ENCODE measurements at places on chromosomes 2 and 18.

- DNase-seq: no peak
- no peak overlapping the region for H3K4me3 ChIP-seq
- H3K27me3 ChIP-seq: no peaks in the 10 kb centered on the region
- H3K4me1 ChIP-seq: no peaks in the 10 kb centered on the region
Measured at GRCh38 chr2:142724713-142725349, 152.6 kb upstream of the KYNU start.

DNA sequence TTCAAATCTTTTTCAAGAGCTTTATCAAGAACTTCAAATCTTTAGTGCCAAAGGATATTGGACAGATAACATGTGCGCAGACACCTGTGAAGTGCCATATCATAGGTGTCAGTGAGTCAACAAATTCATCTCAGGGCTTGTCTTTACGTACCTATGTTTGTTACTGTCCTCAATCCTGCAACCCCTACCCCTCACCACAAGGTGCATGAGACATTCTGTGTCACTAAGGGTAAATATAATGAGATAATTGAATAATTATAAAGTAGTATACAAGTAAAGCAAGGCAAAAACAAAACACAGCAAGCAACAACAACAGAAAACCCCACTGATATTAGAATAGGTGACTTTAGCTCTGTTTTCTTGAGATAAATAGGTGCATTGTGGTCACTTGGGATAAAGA lies 1495.8 kb upstream of the TMEFF2 start:
- DNase-seq: no peak
- no peaks in the 10 kb centered on the region for H3K36me3 ChIP-seq
- H3K27ac ChIP-seq: no peak overlapping the region
- no peaks in the 10 kb centered on the region for H3K4me1 ChIP-seq
- no peak overlapping the region for H3K4me3 ChIP-seq
- no peaks in the 10 kb centered on the region for H3K27me3 ChIP-seq

DNA sequence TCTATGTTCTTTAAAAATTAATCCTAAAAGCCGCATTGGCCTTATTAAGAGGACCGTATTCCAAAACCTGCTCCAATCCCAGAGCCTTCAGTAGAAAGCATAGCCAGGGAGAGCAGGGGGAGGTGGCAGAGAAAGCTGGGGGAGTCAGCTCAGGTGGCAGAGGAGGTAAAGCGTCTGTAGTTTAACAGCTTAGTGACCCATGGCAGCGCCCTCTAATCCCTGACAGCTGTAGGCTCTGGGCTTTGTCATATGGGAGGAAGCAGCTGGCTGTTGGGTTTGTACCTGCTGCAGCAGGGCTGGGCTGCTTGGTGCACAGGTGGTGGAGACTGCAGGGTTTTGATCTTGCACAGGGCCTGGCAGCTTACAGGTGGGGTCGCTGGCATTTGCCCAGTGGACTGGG lies 50.6 kb downstream of the THNSL2 start:
- no peak overlapping the region for H3K4me3 ChIP-seq
- H3K27ac ChIP-seq: no peak overlapping the region
- H3K27me3 ChIP-seq: no peaks in the 10 kb centered on the region
- no peaks in the 10 kb centered on the region for H3K4me1 ChIP-seq
- DNase-seq: no peak
- no peaks in the 10 kb centered on the region for H3K36me3 ChIP-seq

- H3K27ac ChIP-seq: no peak overlapping the region
- H3K27me3 ChIP-seq: no peaks in the 10 kb centered on the region
- no peak overlapping the region for H3K4me3 ChIP-seq
- no peak for DNase-seq
- no peaks in the 10 kb centered on the region for H3K36me3 ChIP-seq
Measured at GRCh38 chr2:106516436-106516835, 29.3 kb downstream of the CD8B2 start.

- H3K27ac ChIP-seq: no peak overlapping the region
- no peak for DNase-seq
- no peaks in the 10 kb centered on the region for H3K4me1 ChIP-seq
- H3K36me3 ChIP-seq: no peaks in the 10 kb centered on the region
Measured at GRCh38 chr2:89819809-89820208, 1128.3 kb downstream of the RPIA start.

- no peaks in the 10 kb centered on the region for H3K27me3 ChIP-seq
- no peaks in the 10 kb centered on the region for H3K36me3 ChIP-seq
- no peak overlapping the region for H3K27ac ChIP-seq
- DNase-seq: no peak
Measured at GRCh38 chr18:336713-337112, 68.9 kb upstream of the THOC1 start.

GRCh38 chr2:210458395-210458794 lies 18.2 kb downstream of the LANCL1 start:
- H3K27me3 ChIP-seq: no peaks in the 10 kb centered on the region
- H3K4me1 ChIP-seq: no peaks in the 10 kb centered on the region
- no peak overlapping the region for H3K4me3 ChIP-seq
- H3K27ac ChIP-seq: no peak overlapping the region
- H3K36me3 ChIP-seq: peaks cover 2% of the 10 kb centered on the region

DNA sequence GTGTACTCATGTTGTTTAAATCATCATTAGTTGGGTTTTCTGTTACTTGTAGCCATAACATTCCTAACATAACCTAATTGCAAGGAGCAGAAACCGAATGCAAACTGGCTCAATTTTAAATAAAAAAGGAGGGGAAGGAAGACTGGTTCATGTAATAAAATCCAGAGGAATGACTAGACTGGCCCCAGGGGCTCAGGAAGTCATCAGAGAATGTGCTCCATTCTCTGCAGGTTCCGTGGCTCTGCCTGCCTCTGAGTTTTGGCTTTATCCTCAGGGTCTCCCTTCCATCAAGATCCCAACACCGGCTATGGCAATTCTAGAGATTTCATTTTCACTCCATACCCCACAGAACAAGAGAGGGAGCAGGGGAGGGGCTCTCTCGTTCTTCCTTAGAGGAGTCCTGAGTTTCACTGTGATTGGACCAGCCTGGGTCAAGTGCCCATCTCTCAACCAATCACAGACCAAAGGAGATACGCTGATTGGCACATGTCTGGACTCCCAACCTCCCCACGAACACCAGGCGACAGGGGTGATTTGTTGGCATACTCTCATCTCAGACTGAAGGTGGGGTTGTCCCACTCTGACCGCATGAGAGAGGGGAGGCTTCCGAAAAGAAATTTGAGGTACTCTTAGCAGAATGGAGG lies 64.8 kb downstream of the NPPC start:
- no peaks in the 10 kb centered on the region for H3K36me3 ChIP-seq
- DNase-seq: no peak
- H3K4me3 ChIP-seq: no peak overlapping the region
- H3K27ac ChIP-seq: no peak overlapping the region
- H3K4me1 ChIP-seq: no peaks in the 10 kb centered on the region
- no peaks in the 10 kb centered on the region for H3K27me3 ChIP-seq

- no peak for DNase-seq
- H3K27ac ChIP-seq: no peak overlapping the region
- H3K36me3 ChIP-seq: no peaks in the 10 kb centered on the region
- no peak overlapping the region for H3K4me3 ChIP-seq
- no peaks in the 10 kb centered on the region for H3K4me1 ChIP-seq
Measured at GRCh38 chr2:105510761-105511528, 112.1 kb upstream of the FHL2 start.

DNA sequence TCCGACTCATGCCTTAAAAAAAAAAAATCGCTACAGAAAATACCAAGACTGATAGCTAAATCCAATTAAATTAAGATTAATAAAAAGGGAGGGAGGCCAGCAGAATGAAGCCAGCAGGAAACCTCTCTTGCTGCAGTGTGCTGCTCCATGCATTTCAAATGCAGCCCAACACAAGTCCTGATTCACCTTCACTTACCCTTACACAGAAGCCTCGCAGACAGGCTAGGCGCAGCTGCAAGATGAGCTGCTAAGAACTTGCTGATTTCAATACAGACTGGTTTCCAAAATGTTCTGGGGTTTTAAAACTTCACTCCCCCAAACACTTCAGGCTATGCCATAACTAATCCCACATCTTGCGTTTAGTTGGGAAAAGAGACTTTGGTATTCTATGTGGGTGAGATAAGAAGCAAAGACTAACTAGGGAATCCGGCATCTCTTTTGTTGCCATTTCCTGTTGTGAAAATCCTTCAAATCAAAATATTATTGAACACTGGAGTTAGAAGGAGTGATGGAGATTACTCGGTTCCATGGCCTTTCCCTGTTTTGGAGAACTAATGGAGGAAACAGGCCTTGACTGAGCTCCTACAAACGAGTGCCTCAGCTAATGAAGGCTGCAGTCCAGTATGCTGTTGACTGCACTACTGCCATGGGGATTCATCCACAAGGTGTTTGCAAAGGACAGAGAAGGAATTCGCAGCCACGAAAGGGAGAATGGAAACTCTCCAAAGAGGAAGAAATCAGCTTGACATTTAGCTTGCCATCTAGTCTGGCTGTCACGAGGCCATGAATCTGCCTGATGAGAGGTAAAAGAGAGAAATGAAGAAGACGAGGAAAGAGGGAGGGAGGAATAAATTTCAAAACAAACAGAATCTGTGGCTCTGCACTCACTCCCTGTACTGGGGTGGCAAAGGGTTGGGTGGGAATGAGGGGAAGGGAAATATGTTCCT lies 67.3 kb downstream of the CLHC1 start:
- peak overlapping the region; percentile 85 for H3K27ac ChIP-seq
- no peaks in the 10 kb centered on the region for H3K27me3 ChIP-seq
- peaks cover 5% of the 10 kb centered on the region for H3K4me1 ChIP-seq

- H3K36me3 ChIP-seq: no peaks in the 10 kb centered on the region
- H3K4me1 ChIP-seq: no peaks in the 10 kb centered on the region
- H3K27me3 ChIP-seq: no peaks in the 10 kb centered on the region
- DNase-seq: no peak
Measured at GRCh38 chr2:111101592-111101991, 19.1 kb upstream of the BCL2L11 start.

- H3K4me1 ChIP-seq: no peaks in the 10 kb centered on the region
- no peaks in the 10 kb centered on the region for H3K36me3 ChIP-seq
- peak overlapping the region; percentile 51 for H3K4me3 ChIP-seq
- no peaks in the 10 kb centered on the region for H3K27me3 ChIP-seq
Measured at GRCh38 chr2:151946899-151947812, 118.9 kb upstream of the ARL5A start.

- no peaks in the 10 kb centered on the region for H3K4me1 ChIP-seq
- H3K4me3 ChIP-seq: no peak overlapping the region
- H3K27ac ChIP-seq: no peak overlapping the region
Measured at GRCh38 chr2:70715071-70715985, 52.7 kb downstream of the ADD2 start.

Data from breast epithelium (tissue), 4 donors.